ENCODE measurements at places on chromosomes 16 and 17. TPM values are rescaled to one million over a fixed set of nuclear protein-coding genes. Genes with fewer than 3 reads are reported as not detected.

MSLN gene
- polyA plus RNA-seq = 0.97 TPM

SEZ6L2 gene
- 3.3 TPM for polyA plus RNA-seq

SLC6A4 gene
- 0.12 TPM for polyA plus RNA-seq

CD300LB gene
- 0.23 TPM for polyA plus RNA-seq

SHISA6 gene
- 6.8 TPM for polyA plus RNA-seq

DNA sequence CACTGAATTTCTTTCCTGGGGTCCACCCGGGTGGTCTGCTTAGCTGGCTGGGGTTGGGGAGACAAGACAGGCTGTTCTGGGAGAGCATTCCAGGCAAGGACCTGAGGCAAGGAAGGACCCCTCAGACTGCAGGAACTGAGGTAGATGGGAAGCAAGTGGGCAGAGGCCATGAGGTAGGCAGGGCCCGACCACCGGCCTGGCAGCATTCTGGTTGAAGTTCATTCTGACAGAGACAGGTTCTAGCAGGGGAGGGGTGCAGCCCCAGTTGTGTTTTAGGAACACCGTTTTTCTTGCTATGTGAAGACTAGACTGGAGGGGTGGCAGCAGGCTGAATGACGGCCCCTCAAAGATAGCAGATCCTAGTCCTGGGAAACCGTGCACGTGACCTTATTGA lies 17.5 kb downstream of the B9D1 start:
- DNase-seq = no peak

- no peak for DNase-seq
Measured at GRCh38 chr17:62804822-62805221, 3.3 kb downstream of the MARCHF10 start.

GRCh38 chr17:69470702-69471101 lies 56.2 kb downstream of the MAP2K6 start:
- no peak for DNase-seq

GRCh38 chr17:20706751-20707373 lies 127.3 kb downstream of the CDRT15L2 start:
- DNase-seq = no peak

DNA sequence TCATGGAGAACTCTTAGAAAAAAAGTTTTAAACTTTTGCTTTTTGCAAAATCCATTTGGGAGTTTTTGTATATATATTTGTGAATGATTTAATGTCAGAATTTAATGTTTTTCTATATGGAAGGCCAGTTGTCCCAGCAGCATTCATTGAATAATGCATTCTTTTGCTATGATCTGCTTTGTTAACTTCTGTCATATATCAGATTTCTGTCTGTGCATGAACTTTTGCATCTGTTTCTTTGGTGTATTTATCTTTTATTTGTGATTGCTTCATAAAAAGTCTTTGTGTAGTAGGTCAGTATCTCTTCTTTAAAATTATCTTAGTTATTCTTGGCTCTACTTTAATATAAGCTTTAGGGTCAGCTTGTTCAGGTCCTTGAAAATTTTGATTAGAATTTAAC lies 84.2 kb downstream of the MAP2K4 start:
- no peak for DNase-seq

- DNase-seq = no peak
Measured at GRCh38 chr17:26962255-26963162, 331.4 kb upstream of the WSB1 start.

- no peak for DNase-seq
Measured at GRCh38 chr16:57532266-57532625, 4.1 kb downstream of the CCDC102A start.

GRCh38 chr16:84423416-84423837 lies 55.1 kb downstream of the ATP2C2 start:
- no peak for DNase-seq

GRCh38 chr16:84544031-84544773 lies 39.7 kb upstream of the MEAK7 start:
- DNase-seq = no peak

GRCh38 chr16:17370731-17371285 lies 100.0 kb downstream of the XYLT1 start:
- DNase-seq = no peak

- no peak for DNase-seq
Measured at GRCh38 chr17:78046923-78047322, 81.6 kb downstream of the TMC6 start.

DNA sequence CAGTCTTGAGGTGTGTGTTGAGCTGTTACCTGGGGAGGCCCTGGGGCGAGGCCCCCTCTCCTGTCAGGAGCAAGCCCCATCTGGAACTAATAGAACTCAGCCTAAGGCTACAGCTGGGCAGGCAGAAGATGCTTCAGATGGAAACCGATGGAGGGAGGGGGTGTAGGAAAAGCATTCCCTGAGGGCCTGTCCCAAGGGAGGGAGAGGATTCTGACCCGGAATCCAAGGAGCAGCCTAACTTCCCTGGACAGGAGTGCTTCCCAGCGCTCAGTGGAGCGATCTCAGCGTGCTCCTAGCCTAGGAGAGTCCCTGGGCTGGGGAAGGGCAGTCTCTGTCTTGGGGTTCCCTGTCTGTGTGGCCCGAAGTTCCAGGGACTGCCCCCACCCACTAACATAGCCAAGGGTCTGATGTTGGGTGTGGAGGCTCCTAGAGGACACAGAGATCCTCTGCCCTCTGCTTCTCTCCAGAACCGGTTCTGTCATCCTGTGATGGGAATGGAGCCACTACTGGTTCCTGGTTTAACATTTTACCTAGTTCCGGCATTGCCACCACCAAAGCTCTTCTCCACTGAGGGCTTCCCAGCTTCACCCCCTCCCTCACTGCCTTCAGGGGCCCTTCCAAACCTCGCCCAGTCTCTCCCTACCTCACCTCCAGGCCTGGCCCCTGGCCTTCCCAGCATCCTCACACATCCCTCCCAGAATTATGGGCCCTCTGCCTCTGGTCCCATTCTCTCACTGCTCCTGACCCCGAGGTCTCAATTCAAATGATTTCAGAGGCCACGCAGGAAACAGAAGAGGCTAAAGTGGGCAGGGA lies 58.7 kb downstream of the RTN4RL1 start:
- DNase-seq = no peak
